ENCODE measurements at places on chromosomes 1 and 21.

GRCh38 chr1:3644273-3644672, 5.6 kb downstream of the WRAP73 start:
- no peak for DNase-seq

GRCh38 chr1:154236855-154237254, 16.1 kb downstream of the UBAP2L start:
- DNase-seq: no peak

DNA sequence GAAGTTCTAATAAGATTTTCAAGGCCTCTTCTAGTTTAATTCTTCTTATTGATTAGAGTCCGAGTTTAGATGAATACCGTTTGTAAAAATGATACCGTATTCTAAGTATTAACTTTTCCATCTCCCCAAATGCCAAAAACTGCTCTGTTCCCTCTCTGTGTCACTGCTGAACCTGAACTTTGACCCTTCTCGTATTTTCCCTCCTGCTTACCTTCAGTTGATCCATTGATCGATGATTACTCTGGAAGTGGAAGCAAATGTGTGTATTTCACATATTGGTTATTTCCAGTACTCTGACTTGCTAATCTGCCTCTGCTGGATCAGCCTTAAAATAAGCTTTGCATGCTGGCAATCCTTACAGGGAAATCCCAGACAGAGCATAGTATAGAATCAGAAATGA, 68.5 kb downstream of the KIF1B start:
- DNase-seq: no peak

DNA sequence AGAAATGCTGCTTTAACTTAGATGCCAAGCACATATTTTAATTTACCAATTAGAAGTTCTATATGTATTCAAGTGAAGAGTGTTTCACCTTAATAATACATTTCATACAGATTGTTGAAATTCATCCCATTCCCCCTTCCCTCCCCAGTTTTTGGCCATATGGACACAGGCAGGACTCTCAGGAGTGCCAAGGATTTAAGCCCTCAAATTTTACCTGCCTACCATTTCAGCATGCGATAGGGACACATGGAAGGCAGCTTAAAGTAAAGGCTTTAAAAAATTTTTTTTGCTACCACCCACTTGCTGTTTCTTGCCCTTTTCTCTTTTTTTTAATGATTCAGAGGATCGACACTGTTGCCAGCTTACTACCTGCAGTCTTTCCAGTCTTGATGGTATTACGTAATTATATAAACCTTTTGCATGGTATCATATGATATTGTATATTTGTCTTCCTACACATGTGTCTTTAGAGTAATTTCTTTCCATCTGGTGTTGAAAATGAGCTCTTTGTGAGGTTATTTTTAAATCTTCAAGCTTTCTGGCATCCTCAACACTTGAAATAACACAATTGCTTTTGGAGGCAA, 7.0 kb downstream of the EPB41 start:
- no peak for DNase-seq

GRCh38 chr1:34743775-34744174, 11.1 kb upstream of the GJB5 start:
- DNase-seq: no peak

All from kidney tubule cell (primary cell).